ENCODE measurements at places on chromosomes 5 and 9.

DNA sequence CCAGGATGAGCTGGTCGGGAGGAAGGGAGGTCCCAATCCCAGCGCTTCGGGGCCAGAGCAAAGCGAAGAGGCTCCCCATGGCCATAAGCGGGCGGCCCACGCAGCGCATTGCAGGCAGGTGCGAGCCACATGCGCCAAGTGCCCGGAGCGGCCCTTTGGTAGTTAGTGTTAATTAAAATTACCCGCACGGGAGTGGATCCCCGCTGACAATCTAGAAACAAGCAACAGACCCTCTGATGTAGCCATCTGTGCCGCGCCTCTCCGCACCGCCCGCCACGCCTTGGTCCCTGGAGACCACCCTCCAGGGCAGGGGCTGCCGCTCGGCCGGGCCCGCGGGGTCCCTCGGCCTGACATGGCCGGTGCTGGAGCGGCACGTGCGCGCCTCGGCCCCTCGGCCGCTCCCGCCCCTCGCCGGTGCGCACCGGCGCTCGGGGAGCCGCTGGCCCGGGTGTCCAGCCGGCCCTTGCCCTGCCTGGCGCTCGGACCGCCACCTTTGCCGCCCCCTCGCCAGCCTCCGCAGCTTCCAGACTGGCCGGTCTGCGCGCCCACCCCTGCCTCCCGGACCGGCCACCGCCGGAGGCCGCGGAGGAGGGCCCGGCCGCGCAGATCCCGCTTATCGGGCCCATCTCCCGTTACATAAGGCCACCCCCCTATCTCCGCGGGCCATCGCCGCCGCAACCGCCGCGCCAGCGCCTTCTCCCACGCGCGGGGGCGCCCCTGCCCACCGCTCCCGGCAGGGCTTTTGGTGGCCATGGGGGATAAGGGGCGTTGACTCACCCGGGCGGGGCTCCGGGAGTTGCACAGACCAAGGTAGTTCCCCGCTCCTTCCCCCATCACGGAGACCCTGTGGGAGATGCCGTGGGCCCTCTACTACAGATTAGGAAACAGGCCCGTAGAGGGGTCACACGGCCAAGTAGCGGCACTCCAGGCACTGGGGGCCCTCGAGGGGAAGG lies 1.9 kb upstream of the IL13 start:
- peak; percentile 17 for DNase-seq

- DNase-seq, result no peak
These were observed 44.6 kb upstream of the ALDH1B1 start for GRCh38 chr9:38347946-38348345.

DNA sequence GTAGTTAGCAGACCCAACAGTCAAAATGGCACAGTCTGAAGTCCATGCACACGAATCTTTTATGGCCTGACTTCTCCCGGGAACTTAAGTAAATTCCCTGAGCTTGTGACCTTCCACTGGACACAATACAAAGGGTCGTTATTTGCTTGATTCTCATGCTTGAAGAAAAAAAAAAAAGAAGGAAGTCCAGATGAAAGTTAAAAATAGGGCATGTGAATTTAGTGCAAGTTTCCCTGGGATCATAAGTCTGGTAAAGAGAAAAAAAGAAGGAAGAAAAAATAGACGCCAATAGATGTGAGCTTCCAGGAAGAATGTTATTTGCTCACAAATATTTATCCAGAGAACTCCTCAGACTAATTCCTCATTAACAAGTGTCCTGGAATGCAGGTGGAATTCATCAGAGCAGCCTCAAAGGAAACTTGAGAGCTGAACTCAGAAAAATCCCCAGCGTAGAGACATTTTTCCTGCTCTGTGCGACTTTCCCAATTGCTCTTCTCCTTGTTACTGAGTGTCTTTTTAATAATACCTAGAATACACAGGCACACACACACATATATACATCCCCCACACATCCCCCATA lies 616.3 kb downstream of the EBF1 start:
- no peak for DNase-seq

- DNase-seq, result no peak
These were observed 21.7 kb upstream of the DOLPP1 start for GRCh38 chr9:129058965-129059795.

DNA sequence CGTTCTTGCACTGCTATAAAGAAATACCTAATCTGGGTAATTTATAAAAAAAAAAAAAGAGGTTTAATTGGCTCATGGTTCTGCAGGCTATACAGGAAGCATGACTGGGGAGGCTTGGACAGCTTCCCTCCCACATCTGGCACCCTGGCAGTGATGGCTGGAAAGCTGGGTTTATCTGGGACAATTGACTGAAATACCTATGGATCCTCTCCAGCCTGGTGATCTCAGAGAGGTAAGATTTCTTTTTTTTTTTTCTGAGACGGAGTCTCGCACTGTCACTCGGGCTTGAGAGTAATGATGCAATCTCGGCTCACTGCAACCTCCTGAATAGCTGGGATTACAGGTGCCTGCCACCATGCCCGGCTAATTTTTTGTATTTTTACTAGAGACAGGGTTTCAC lies 22.7 kb upstream of the UGCG start:
- no peak for DNase-seq

- no peak for DNase-seq
These were observed 299.3 kb downstream of the ANXA1 start for GRCh38 chr9:73451003-73451402.

- DNase-seq, result no peak
These were observed 404.4 kb downstream of the ICE1 start for GRCh38 chr5:5826911-5827310.

GRCh38 chr9:118961857-118962256 lies 407.4 kb downstream of the BRINP1 start:
- no peak for DNase-seq

DNA sequence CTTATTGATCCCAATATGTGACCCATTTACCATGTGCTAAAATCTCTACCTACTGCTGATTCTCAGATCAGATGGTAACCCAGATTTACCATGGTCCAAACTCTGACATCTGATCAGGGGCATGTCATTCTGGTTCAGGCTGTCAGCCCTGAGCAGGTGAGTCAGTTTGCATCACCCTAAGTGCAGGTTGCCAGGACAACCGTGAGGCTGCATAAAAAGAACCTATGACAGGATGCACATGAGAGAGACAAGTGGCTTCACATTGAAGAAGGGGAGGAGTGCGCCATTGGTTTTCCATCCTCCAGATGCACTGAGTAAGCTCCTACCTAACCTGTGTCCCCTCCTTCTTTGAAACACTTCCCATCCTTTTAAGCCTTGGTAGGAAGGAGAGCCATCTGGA lies 801 bp upstream of the PRSS3 start:
- DNase-seq, result no peak

DNA sequence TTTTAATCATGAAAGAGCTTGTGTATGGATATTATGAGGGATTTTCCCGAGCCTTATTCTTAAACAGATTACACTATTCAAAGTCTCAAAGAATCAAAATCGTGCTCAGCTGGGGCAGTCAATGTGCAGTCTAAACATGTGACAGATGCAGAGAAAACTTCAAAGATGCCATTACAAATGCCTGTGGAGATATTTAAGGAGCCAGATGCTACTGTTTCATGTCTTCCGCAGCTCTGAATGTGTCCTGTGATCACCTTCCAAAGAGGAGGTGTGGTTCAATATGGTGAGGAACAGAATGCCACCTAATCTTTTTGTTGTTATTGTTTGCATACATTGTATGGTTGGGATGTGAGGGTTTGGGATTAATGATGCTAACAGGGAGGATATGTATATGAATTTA lies 593.3 kb upstream of the ARRDC3 start:
- DNase-seq, result no peak

- no peak for DNase-seq
These were observed 147.8 kb upstream of the IRX2 start for GRCh38 chr5:2899311-2899710.

DNA sequence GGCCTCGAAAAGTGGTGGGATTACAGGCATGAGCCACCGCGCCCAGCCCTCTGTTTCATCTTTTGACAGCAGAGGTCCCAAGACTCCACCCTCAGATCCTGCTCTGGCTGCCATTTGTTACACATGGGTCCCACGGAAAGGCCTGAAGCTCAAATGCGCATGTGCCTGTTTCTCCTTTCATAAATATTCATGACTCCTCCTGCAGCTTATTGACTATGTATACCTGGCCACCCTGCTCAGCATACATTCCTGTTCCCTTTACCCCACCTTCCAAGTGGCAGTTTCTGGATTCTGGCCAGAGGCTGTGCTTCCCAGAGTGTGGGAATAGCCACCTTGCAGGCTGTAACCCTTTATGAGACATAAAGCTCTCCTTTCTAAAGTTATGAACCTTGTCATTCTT lies 46.5 kb downstream of the AUH start:
- no peak for DNase-seq

- DNase-seq, result no peak
These were observed 110.4 kb downstream of the NFIB start for GRCh38 chr9:14203356-14204056.

- DNase-seq, result peak; percentile 41
These were observed 68.3 kb downstream of the KCNIP1 start for GRCh38 chr5:170571875-170572852.

DNA sequence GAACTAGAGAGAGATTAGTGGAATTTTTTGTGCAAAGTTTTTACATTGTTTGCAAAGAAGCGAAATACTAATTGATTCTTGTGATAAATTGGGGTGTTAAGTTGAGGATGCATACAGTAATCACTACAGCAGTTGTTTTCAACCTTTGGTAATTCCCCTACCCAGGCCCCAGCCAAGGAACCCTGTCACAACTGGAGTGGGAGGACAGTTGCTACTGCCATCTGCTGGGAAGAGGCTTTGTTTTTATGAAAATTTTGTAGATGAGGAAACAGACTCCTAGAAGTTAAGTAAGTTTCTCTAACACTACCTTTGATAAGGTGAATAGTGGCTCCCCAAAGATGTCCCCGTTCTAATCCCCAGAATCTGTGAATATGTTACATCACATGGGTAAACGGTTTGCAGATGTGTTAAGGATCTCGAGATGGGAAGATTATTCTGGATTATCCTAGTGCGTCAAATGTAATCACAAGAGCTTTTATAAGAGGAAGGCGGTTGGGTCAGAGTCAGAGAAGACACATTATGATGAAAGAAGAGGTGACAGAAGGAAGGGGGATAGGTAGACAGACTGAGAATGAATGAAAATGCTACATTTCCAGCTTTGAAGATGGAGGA lies 34.0 kb upstream of the PPP1R2B start:
- no peak for DNase-seq

DNA sequence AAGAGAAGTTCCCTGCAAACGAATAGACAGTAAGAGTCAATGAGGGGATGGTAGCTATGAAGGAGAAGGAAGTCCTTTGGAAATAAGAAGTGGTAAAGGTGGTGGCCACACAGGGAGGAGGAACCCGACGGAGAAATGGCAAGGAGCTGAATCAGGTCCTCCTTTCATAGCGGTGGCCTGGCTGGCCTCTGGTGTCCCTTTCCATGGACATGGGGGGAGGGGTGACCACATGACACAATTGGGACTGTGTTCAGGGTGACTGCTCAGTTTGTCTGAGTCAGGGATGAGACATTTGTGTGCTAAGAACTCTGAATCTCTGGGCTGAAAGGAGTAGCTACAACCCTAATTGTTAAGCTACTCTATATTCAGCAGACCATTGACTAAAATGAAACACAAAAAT lies 28.7 kb upstream of the TIMD4 start:
- DNase-seq, result no peak

DNA sequence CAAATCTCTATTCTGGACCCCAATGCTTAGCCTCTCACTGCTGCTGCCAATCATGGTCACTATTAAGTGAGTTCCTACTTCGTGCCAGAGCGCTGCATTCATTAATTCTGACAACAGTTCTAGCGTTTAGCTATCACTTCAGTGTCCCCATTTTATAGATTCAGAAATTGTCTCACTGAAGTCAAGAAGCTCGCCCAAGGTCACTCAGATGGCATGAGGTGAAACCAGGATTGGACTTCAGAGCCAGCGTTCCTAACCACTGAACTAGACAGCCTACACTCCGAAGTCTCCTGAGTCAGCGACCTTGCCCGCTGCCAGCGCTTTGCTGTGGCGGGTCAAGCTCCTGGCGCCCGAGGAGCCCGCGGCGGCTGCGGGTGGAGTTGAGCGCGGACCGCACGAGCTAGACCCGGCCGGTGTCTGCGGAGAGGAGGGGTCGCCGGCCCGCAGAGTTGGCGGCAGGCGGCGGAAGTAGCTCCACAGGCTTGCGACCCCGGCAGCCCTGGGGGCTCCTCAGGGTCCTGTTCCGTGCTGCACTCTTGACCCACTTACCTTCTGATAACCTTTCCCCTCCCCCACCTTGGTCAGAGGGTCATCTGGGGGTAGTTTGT lies 2.1 kb upstream of the GABRB2 start:
- no peak for DNase-seq

- DNase-seq, result no peak
These were observed 94.6 kb upstream of the DMRT1 start for GRCh38 chr9:746661-747434.

DNA sequence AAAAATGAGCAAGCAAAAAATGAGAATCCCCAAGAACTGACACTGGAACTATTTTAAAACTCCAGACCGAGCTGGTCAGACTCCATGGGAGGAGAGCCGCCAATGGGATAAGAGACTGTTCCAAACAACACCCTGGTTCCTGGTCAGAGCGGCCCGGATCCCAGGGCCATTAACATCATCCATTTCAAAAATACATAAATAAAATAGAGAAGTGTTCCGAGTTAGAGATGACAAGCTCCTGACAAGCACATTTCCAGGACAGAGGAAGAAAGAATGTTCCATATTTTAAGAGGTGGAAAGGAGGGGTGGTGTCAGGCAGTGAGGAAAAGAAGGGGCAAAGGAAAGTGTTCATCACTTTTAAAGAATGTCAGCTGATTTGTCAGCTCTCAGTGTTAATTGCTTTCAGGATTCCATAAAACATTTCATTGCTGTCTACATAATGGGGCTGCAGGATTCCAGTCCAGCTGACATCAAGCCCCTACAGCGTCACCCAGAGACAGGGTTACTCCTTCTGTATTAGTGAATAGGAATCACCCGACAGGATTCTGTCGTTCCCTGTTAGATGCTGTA lies 202.5 kb upstream of the TRIM32 start:
- DNase-seq, result no peak

DNA sequence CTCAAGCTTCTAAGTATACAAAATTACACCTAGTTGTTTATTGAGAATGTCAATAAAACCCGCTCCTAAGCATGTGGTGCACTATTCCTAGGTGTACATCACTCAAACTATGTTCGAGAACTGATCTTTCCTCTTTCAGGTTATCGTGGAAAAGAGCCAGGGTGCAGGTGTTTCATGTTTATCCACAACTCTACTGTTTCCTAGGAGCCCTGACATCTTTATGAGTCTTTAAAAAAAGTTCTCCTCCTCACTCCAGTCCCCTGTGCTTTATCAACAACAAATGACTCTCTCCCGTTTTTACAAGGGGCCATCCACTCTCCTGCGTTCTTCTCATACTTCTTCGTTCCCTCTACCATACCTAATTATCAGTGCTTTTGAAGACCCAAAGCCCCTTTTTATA lies 78.8 kb upstream of the NFIL3 start:
- DNase-seq, result no peak

- DNase-seq, result no peak
These were observed 53.7 kb downstream of the ZNF618 start for GRCh38 chr9:113929634-113930389.

GRCh38 chr9:97506787-97507186 lies 5.3 kb downstream of the TMOD1 start:
- no peak for DNase-seq

GRCh38 chr5:112346411-112347044 lies 72.5 kb downstream of the EPB41L4A start:
- no peak for DNase-seq

GRCh38 chr5:170642066-170642735 lies 138.4 kb downstream of the KCNIP1 start:
- DNase-seq, result no peak

Data from stimulated activated CD4-positive, alpha-beta T cell treated with anti-CD3 and anti-CD28 coated beads, Interleukin-1b, Interleukin-23, amount 100 ng/mL, for 4 hours (primary cell).